NB4 (cell line): ENCODE measurements at places on chromosomes 3 and 15.

DNA sequence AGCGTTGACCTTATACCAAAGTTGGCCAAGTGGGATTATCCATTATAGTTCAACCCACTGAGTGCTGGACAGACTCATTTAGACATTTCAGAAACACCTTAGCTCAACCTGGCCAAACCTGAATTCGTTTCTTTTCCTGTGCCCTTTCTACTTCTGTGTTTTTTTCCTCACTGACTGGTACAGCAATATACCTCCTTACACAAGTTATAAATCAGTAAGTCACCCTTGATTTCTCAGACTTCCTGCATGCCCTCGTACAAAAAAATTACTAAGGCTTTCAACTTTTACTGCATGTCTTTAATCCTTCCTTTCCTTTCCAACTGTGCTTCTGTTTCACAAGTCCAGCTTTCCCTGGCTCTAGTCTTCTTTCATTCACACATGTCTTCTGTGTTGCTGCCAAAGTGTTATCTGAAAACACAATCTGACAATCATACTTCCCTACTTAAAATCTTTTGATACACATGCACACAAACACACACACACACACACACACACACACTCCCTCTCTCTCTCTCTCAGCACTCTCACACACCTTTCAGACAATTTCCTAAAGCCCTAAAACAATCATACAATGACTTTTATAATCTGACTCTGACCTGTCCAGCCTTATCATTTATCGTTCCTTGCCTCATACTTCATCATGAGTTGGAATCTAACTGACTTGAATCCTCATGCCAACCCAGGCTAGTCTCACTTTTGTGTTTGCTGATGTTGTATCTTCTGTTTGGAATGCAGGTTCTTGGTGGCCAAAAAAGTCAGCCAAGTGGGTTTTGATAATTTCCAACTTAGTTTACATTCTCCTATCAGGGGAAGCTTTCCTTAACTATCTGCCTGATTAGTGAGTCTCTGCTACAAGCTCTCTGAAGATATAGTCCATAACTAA lies 436.4 kb downstream of the NAALADL2 start:
- no peak for DNase-seq

DNA sequence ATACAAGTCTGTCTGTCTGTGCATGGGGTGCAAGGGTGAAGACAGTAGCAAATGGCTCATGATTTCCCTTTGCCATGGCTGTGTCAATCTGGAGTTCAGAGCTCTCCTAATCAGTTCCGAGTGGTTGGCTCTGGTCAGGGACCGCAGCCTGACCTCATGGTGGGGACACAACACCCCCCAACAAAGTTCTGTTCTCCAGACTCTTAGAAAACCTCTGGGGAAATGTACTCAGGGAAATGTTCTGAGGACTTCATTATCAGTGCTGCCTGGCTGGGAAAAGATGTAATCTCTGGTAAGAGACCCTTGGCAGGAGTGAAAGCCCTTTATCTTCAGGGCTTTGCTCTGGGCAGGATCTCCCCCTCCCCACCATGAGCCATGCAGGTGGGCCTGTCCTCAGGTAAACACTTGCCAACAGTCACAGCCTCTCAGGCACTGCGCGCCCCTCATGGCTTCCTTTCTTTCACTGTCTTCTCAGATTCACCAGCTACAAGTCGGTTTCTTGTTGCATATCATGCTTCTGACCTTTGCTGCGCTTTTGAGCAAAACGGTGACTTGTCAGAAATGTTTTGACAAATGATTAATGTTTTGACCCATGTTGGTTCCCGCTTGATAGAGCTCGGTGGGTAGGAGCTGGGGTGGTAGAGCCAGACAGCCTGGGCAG lies 95.5 kb downstream of the ST6GAL1 start:
- DNase-seq = no peak

DNA sequence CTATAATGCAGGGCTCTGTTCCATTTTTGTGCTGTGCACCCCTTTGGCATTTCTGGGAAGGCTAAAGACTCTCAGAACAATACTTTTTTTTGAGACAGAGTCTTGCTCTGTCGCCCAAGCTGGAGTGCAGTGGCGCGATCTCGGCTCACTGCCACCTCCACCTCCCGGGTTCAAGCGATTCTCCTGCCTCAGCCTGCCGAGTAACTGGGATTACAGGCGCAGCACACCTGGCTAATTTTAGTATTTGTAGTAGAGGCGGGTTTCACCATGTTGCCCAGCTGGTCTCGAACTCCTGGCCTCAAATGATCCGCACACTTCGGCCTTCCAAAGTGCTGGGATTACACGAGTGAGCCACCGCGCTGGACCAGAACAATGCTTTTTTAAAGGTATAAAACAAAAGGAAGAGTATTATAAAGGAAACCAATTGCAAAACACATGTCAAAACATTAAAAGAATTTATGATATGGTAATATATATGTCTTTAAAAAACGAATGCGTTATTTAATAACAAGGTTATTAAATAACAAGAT lies 999 bp downstream of the SQOR start:
- DNase-seq = no peak

- DNase-seq = no peak
Measured at GRCh38 chr15:40776537-40777141, 6.9 kb downstream of the C15orf62 start.

DNA sequence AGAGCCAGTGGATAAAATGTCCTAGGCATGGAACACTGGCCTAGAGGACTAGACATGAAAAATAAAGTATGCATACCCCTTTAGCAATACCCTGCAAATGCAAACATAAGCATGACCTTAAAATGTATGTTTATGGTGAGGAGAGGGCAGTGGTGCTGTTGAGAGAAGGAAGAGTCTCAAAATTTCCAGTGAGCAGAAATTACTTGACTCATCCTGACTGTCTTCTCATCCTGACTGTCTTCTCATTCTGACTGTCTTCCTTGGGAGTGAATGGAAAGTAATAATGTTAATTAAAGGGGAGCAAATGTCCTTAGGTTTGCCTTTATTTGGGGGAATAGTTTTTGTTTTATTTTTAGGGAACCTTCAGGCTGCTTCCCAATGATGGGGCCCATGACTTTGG lies 121.5 kb upstream of the GALNT15 start:
- DNase-seq = no peak

DNA sequence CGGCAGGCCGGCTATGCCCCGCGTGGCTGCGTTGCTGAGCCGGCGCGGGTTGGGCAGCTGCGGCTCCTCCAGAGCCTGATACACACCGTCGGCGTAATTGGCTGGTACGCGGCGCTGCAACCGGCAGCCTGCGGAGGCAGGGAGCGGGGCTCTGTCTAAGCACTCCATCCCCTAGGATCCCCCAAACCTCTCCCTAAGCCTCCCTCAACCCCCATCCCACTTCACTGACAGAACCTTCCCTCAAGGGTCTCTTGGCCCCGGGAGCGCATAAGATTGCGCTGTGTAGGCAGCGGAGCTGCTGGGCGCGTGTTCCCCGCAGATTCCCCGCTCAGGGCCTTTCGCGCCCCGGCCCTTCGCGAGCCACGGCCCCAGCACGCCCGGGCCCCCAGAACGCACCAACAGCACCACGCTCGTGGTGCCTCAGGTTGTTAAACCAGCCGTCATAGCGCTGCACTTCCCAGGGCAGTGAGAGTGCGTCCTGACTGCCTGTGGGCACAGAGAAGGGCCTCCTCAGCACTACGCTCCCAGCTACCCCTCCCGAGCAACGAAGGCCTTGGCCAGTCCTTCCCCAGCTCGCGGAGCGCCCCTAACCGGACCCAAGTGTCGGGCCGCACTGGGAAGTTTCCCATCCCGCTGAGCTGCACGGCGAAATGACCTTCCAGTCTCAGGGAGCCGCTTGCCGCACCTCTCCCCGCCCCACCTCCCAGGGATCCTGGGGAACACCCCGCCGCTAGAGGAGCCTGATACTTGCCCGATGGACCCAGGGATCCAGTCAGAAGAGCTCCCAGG lies 1.2 kb downstream of the DUOX2 start:
- no peak for DNase-seq
